ENCODE measurements at places on chromosomes 4 and X. TPM values are rescaled to one million over a fixed set of nuclear protein-coding genes. Genes with fewer than 3 reads are reported as not detected.

GRCh38 chr4:99816545-99817308 lies at the start of gene DAPP1:
Gene DAPP1 (plus strand): TSS chr4:99816827. CDS start chr4:99816914, 87 bp downstream.
- DNase-seq, result no peak

GRCh38 chr4:147590249-147590920 lies 26.8 kb upstream of the TMEM184C start:
- peak; percentile 52 for DNase-seq

DNA sequence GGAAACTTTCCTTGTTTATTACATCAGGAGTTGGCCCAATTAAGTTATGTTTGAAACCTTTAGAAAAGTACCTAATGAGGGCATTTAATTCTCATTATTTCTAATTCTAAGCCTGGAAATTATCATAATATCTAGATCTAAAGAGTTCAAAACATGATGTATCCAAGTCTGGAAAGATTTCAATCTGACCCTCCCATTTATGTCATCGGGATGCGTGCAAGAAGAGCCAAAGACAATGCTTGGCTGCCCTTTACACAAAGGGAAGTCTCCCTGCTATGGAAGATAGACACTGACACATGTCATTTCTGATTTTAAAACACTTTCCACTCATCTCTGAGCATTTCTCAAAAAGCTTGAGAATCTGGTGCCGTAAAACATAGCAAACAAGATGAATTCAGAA lies 222.4 kb downstream of the ANTXR2 start:
- DNase-seq, result no peak

- no peak for DNase-seq
Measured at GRCh38 chr4:15891312-15891711, 47.2 kb downstream of the FGFBP1 start.

DNA sequence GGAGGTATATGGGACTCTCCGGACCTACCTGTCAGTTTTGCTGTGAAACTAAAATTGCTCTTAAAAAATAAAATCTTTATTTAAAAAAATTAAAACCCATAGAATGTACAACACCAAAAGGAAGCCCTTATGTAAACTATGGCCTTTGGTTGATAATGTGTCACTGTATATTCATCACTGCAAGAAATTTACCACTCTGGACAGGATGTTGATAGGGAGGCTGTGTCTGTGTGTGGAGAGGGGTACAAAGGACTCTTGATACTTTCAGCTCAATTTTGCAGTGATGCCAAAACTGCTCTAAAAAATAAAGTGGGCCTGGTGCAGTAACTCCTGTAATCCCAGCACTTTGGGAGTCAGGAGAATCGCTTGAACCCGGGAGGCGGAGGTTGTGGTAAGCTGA lies 2.9 kb upstream of the ZMYM3 start:
- no peak for DNase-seq

GRCh38 chr4:95371476-95372224 lies 177.1 kb downstream of the UNC5C start:
- DNase-seq, result no peak

RTL3 gene
- not detected for total RNA-seq

WNK3 gene
- 71.3 TPM for total RNA-seq

DCAF16 gene
- total RNA-seq, result 35.1 TPM
